ENCODE measurements at places on chromosomes 6 and 20.
A peak's percentile ranks its signal among the peaks of the same experiment; 100 is the strongest.

GRCh38 chr6:20837189-20837588 is 302.9 kb downstream of the CDKAL1 start:
- DNase-seq: no peak

- no peak for DNase-seq
These were observed 75.6 kb downstream of the IRF4 start for GRCh38 chr6:467111-467510.

DNA sequence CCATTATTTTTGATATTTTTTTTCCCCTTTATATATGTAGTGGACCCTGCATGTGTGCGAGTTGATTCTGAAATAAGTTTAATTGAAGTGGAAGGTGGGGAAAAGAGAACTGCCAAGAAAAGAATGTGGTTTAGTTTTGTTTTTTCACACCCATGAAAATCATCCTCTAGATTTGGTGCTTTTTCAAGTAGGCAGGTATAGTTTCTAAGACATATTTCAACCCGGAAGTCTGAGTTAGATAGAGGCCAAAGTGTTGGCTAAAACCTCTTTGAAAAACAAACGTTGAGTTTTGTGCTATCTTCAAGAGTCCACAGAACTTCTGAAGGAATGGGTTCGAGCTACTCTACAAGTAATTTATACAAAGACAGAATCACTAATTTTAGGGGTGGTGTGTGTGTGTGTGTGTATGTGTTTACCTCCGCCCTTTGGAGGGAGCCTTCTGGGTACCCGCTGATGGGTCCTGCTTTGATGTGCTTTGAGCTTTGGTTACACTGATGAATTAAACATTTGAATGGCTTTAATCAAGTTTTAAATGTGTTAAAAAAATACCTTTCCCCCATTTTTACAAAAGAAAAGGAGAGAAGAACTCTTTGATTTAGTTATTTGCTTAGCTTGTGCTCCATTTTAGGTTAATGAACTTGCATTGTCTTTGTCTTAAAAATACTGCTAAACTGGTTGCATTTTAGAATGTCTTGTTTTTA is 2.5 kb downstream of the RREB1 start:
- DNase-seq: no peak

DNA sequence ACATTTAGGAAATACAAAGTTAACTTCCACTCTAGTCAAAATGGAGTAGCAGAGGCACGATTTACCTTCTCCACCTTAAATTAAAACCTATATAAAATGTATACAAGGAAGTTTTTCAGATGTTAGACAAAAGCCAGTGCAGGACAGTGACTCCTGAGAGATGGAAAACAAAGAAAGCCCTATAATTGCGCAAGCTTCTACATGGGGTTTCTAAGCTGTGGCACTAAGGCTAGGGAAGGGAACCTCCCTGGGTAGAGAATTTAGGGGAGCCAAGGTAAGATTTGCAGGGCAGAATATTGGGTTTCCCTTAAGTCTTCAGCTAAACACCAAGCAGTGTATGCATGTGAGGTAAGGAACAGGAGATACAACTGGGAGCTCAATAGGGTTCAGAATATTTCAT is 18.5 kb upstream of the ZC3H12D start:
- DNase-seq: no peak

DNA sequence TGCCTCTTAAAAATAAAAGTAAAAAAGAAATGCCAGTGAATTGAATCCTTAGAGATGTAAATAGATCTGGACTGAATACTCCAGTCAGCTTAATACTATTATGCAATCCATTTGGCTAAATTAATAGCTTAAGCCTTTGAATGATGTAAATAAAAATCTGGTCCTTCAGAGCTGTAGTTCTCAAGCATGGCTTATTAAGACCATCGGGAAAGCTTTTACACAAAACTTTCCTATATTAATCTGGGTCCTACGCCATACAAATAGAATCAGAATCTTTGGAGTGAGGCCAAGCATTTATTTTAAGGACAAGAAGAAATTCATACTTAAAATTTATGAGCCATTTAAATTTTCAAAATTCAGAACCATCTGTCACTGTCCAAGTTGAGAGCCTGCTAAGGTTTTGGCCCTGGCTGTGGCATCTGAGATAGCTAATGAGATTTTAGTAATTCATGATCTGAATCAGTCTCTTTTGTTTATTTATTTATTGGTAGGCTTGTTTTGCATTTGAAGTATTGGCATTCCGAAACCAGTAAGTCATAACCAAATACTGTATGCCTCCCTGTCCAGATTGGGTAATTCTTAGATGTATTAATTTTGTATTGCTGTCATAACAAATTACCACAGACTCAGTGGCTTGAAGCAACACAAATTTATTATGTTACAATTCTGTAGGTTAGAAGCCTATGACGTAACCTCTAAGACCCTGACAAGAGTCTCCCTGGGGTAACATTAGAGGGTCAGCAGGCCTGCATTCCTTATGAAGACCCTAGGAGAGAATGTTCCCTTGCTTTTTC is 228.1 kb upstream of the RAB32 start:
- DNase-seq: no peak

- no peak for DNase-seq
These were observed 14.4 kb upstream of the PPP1R14C start for GRCh38 chr6:150128425-150128824.

DNA sequence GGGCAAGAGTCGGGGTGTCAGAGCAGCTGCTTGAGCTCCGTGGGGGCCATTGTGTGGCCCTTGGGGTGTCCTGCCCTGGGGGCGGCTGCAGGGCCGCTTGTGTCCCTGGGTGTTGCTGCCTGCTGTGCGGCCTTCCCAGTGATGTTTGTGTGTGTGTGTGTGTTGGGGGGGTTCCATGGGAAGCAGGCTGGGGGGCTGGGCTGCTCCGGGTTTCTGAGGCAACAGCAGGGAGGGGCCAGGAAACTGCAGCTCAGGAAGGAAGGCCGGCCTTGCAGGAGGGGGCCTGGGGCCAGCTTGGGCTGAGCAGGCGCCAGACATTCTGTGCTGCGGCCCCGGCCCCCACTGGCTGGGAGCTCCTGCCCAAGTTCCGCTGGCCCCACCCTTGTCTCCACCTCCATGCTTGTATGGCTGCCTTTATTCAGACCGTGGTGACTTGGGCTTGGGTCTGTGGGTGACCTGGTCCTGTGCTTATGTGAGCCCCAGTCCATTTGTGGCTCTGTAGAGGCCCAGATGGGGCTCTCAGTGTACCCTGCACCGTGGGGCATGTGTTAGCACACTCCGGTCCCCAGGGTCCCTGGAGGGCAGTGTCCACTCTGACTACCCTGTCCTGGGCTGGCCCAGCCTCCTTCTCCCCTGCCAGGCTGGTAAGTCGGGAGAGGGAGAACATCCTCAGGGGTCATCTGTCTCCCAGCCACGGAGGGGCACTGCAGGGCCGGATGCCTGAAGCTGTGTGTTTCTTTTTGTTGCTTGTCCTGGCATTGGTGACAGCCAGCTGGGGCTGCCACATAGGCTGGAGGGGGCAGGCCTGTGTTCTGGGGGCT is 4.6 kb upstream of the SOX18 start:
- peak; percentile 43 for DNase-seq

DNA sequence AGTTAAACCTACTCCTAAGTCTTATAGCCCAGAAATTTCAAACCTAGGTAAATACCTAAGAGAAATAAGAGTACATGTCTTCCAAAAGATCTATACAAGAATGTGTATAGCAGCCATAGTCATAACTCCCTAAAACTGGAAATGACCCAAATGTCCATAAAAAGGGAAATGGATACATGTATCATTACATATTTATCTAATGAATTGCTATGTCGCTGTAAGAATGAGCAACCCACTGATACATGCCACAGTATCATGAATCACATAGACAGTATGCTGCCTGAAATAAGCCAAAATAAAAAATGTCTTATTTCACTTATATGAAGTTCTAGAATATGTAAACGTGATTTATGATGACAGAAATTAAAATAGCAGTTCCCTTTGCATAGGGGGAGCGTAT is 679.5 kb downstream of the MAFB start:
- no peak for DNase-seq

DNA sequence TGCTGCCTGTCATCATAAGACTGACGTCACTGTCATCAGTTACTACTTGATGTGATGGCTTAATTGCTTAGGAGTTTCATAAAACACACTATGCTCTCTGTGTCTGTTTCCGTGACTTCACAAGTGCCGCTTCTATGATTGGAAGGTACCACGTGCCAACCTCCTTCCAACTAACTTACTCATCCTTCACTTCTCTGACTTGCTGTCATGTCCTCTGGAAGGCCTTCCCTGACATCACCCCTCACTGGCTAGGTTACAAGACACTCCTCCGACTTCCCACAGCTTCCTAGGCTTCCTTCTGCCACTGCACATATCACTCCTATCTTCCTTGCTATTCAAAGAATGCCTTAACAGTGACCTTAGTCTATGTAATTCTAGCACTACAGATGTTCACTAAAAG is 20.4 kb downstream of the SERINC3 start:
- DNase-seq: no peak
